ENCODE measurements at places on chromosomes 12 and 14.

- DNase-seq: no peak
Measured at GRCh38 chr12:18383203-18383602, 121.9 kb downstream of the PIK3C2G start.

DNA sequence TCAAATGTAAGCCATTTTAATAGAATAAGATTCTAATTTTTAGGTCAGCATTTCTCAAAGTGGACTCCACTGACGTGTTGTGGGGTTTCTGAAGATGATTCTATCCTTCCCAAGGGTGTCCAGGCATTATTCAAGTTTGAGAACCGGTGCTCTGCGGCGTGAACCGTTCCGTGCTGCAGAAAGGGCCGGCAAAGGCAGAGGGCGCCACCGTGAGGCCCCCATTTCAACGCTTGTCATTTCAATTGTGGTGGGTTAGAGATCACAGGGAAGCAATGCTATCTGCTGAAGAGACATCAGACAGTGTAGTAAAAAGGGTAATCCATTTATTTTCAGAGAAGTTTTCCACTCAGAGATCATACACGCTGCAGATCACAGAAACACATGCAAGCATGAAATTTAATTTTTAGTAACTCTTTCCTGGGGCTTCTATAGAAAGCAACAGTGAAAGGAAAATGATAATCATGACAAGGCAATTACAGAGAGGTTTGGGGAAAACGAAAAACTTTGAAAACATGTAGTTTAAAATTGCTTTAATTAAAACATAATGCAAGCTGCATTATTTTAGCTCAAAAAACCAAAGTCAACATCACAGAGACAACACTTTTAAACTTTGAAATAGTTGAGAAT lies 201.7 kb downstream of the EXOC5 start:
- no peak for DNase-seq

DNA sequence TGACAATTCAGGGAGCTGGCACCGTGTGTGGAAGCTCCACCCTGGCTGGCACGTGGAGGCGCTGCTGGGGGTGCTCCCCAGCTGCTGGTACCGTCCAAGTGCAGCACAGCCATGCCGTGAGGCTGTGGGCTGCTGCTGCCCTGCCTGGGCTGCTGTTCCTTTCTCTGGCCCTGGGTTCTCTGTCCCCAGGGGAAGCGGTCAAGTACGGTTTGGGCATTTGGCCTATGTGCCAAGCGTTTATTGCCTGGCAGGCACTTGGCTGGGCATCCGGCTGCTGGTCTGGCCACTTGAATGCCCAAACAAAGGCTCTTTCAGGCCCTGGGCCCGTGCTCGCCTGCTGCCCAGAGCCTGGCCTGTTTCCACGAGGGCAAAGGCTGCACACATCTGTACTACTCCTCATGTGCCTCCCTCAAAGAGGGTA lies 39.6 kb downstream of the RHOF start:
- no peak for DNase-seq

DNA sequence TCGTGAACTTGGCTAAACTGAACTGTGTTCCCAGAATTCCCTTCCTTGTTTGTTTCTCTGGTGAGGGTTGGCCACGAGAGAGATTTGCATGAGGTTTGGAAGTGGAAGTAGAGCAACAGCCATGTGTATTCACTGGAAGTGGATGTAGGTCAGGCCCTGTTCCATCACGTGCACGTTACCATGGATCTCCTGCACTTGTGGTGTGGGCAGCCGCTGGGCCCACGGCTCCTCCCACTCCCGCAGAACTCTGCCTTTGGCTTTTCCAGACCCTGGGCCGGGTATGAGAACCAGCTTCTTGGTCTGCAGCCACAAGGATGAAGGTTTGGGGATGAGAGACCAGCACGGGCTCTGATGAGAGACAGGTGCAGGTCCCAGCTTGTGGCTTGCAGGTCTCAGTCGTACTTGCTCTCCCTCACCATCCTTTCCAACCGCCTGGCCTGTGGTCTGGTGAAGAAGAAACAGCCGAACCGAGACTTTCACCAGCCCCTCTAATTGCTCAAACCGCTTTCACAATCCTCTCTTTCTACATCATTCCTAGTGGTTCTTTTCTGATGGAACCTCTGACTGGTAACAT lies 94.9 kb downstream of the DUSP16 start:
- DNase-seq: no peak

GRCh38 chr12:73514672-73515071 lies 1023.0 kb upstream of the ATXN7L3B start:
- no peak for DNase-seq

GRCh38 chr12:10851243-10851858 lies 2.1 kb upstream of the PRR4 start:
- DNase-seq: no peak

DNA sequence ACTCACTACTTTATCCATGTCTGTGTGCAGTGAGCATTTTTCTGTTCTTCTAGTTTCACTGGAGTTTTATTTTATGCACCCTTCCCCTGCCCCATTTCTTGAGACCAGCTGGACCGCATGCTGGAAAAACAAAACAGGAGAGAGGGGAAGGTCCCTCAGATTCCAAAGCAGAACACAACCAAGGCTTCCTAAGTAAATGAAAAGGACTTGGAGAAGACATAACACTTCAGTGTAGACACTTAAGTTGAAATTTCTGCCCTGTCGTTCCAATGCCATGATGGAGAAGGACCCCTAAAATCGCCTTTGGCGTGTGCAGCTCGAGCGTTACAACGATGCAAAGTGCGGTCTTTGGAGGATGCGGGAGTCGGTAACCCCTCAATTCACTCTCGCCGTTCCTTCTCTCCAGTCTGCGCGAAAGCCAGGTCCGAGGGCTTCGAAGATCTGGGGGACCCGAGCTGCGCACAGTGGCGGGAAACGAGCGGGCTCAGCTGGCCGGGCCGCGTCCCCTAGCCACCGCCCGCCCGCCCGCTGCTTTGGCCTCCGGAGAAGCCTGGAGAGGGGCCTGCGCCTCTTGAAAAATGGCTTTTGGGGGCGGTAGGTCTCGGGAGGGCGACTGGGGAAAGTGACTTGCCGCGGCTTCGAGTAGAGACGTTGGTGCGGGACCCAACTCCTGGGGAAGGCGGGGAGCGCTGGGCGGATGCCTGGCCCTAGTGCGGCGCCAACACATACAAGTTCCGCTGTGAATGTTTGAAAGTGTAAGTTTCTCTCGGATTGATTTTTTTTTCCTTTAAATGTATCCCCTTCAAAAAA lies 11.2 kb upstream of the HOXC13 start:
- DNase-seq: no peak

GRCh38 chr12:46963977-46964971 lies 115.1 kb upstream of the PCED1B start:
- no peak for DNase-seq

DNA sequence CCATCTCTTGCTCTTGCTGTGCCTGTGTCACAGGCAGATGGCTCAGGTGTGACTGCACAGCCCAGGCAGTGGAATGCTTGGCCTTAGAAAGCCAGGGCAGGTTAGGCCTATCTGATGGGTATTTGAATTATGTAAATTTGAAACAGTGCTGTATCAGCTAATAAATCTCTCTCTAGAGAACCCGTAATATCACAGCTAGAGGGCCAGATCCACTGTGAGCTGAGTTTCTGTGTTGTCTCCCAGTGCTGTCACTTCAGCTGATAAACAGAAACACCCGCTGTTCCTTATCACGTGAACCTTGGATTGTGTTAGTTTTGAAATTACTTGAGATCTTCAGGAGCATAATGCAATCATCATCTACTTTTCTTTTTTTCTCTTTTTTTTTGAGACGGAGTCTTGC lies 21.5 kb upstream of the ALDH2 start:
- no peak for DNase-seq

DNA sequence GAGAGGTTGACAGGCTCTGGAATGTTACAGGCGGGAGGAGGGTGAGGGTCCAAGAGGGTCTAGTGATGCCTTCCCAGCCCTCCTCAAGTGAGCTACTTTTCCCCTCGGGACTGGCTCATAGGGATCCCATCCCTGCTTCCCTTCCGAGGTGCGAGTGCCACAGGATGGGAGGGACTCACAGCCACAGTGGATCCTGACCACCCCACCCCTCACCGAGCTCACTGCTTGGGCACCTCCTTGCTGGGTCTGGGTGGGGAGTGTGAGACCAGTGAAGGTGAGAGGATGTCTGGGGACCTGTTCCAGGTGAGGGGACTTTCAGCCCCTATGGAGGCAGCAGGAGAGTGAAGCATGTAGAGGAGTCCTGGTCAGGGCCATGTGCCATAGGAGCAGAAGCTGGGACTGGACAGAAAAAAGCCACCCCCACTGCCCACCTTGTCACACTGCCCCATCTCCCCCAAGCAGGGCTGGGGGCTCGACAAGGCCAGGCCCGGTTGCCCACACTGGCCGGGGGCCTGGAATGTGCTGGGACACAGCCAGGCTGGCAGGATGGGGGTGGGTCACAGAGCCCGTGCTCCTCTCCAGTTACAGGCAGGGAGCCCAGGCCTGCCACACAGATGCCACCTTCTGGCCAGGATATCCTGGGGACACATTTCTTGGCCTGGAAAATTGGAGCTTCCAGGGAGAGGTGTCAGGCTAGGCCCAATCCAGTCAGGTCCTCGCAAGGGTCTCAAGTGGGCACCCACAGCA lies 1.7 kb upstream of the TNS2 start:
- no peak for DNase-seq

DNA sequence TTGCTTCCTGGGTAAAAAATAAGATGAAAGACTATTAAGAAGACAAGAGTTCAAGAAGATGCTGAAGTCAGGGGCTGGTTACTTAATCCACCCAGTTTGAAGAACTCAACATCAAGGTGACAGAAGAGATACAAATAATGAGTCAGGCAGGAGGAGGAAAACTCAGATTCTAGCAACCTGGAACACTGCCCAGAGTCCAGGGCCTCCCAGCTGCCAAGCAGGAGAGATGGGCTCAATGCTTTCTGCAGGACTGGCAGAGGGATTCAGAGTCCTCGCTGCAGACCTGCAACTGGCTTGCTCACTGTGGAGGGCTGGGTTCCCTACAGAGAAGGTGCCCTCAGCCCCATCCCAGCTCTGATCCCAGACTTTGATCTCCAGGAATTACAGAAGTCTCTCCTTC lies 28.6 kb upstream of the CEBPE start:
- no peak for DNase-seq

- DNase-seq: no peak
Measured at GRCh38 chr12:27361372-27361771, 28.7 kb downstream of the BMAL2 start.

DNA sequence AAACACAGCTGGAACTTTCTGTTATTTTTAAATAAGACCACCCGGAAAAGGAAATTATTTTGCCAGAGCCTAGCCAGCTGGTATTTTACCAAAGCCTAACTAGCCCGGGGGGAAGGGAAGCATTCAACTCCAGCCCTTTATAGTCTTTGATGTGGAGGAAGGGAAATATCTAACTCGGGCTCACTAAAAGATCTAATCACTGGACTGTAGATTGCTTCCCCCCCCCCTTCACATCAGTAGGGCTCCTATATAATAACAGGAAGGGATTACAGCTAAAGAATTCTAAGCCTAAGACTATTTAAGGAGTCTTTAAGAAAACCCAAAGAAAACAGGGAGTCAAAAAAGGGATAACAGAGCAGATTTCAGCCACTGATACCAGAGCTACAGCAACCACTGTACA lies 431.1 kb downstream of the KCNH5 start:
- no peak for DNase-seq

GRCh38 chr12:121927813-121928212 lies 9.4 kb downstream of the CFAP251 start:
- no peak for DNase-seq

DNA sequence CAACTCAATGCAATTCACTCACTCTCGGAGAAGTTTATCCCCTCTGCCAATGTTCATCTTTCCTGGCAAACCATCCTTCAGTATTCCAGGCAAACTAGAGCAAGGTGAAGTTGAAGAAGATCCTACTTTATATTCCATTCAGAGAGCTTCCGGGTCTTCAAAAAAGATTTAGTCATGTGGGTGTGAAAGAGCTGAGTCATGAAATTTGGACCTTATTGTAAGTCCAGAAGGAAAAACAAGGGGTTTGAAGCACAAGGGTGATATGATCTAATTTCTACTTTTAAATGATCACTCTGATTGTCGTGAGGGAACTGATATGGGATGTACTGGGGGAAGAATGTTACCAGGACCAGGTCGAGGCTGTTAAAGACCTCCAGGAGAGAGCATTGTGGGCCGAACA lies 2.8 kb upstream of the PRH2 start:
- DNase-seq: no peak

GRCh38 chr12:47814539-47815170 lies 5.0 kb downstream of the HDAC7 start:
- no peak for DNase-seq

All from stimulated activated CD8-positive, alpha-beta memory T cell treated with anti-CD3 and anti-CD28 coated beads, Interleukin-15, amount 100 ng/mL, for 4 hours (primary cell).